Natural killer cell treated with Interleukin-12 subunit alpha and Interleukin-12 subunit beta and Interleukin-15 and Interleukin-18, amount 100 ng/mL, for 72 hours (primary cell): ENCODE measurements at places on chromosomes 3 and 15.

- DNase-seq: no peak
Observed at GRCh38 chr3:58013973-58014649, 5.9 kb downstream of the FLNB start.

DNA sequence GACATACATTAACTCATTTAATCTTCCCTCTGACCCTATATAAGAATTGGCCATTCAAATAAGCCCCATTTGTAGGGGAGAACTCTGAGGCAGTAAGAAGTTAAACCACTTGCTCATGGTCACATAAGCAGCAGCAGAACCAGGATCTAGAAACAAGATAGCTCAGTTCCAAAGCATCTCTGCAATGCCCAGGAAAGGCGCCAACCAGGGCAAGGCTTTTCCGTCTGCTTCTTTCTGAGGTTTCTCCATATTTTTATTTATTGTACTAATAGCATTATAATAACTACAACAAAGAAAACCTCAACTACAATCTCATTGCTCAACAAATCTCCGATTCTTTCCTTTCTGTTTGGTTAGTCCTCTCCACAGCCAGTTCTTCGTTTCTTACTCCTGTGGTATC, 4.3 kb upstream of the UBE2E2 start:
- DNase-seq: no peak

- no peak for DNase-seq
Observed at GRCh38 chr15:77085297-77085696, 14.4 kb upstream of the TSPAN3 start.

GRCh38 chr3:55540579-55540978, 53.5 kb upstream of the WNT5A start:
- no peak for DNase-seq

- no peak for DNase-seq
Observed at GRCh38 chr3:194198938-194199337, 63.0 kb downstream of the HES1 start.

DNA sequence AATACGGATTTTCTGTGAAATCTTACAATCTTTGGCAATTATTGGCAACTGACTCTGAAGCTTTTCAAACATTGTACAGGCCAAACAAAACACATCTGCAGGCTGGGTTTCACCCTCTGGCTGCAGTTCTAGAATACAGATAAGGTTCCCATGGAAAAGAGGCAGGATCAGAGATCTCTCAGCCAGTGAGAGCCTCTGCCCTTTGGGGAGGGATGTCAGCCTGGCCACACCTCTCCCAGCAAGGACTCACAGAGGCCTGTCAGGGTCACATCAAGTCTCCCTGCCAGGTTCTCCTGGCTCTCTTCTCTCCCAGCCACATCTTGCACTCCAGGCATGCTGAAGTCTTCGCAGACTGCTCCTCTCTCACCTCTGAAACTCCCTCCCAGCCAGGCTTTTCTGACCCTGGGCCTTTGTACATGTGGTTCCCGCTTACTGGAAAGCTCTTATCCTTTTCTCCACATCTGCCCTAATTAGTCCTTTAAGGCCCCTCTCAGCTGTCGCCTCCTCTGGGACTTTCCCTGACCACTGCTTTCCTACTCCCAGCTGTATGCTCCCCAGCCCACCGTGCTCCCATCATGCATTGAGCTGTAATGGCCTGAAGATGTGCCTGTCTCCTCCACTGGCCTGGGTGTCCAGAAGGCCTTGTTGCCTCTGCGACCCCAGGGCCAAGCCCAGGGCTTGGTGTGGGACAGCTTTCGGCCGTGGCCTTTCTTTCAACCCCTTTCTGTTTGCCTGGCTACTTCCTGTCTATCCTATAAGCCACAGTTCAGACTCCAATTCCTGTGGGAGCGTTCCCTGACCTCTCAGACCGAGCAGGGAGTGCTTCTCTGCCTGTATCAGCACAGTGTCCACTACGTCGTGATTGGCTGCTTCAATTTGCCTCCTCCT, 4.3 kb downstream of the RBP1 start:
- DNase-seq: no peak
